Activated naive CD4-positive, alpha-beta T cell treated with Interleukin-2 at 50 U/mL for 16 hours (primary cell): ENCODE measurements at places on chromosomes 3 and 15.

DNA sequence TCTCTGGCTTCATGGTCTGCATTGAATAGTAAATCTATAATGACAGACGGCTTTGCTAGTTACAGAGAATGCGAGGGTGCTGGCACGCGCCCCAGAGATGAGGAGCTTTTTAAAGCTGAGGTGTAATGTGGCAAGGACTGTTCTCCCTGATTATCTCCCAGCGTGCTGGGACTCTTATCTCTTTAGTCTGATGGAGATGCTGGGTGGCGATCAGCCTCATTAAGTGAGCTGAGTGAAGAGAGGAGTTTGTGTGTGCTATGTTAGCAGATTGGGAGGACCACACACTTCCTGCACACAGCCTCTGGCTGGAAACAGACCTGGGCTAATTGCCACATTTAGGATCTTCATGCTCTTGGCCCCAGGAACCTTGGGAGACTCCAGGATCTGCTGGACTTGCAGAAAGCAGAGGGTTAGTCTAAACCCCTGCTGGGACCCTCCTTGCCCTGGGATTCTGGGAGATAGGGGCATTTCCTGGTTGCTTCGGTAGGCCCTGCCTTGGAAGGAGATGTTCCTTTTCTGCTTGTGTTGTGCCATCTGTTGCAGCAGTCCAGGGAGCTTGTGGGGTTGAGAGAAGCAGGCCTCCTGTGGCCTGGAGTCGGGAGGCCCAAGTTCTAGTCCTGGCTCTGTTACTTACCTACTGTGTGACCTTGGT lies 15.0 kb downstream of the PDIA5 start:
- no peak for DNase-seq

GRCh38 chr15:95469496-95470000 lies 861.0 kb upstream of the NR2F2 start:
- DNase-seq, result no peak

- DNase-seq, result no peak
Measured at GRCh38 chr15:41891946-41892345, 1.9 kb downstream of the SPTBN5 start.

DNA sequence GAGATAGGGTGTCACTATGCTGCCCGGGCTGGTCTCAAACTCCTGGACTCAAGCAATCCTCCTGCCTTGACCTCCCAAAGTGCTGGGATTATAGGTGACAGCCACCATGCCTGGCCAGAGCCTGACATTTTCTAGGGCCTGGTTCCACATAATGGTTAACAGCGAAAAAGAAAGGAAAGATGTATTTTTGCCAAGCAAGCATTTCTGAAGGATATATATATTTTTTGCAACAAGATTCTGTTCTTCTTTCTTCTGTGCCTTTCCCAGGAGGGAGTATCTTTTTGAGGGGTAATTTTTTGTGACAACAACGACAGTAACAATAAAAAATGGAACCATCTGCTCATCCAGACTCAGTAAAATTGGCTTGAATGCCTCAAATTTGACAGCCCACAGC lies 8.3 kb upstream of the DNAJA4 start:
- no peak for DNase-seq

DNA sequence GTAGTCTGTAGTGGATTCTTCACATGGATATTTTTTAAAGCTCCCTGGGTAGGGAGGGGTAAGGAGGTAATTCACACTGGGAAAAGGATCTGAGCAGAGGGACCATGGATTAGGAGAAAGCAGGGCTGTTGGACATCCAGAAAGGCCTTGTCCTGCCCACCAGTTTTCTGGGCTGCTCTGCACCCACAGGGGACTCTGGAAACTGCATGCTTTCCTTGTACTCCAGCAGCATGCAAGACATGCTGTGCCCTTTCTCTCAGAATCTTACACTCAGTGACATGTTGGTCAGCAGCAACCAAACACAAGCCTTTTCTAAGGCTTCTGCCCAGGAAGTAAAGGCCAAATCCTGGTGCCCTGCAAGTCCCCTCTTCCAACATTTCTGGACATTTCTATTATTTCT lies 2.5 kb upstream of the FBN1 start:
- DNase-seq, result no peak

GRCh38 chr3:197692641-197693040 lies 44.1 kb downstream of the RUBCN start:
- DNase-seq, result no peak

DNA sequence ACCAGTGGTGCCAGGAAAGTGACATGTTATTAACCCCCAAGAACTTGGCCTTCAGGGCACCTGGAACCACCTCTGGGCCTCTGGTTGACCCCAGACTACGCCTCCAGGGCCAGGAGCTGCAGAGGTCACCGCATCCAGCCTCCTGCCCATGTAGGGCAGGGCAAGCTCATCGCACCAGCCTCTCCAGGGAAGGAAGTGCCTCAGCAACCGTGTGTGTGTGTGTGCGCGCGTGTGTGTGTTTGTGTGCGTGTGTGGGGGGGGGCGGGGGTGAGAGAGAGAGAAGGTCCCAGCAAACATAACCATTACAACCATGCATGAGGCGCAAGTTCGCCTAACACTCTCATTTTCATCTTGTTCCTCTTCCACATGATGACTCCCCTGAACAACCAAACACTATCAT lies 31.8 kb downstream of the RAB6B start:
- DNase-seq, result no peak

GRCh38 chr3:121979734-121980449 lies 42.2 kb downstream of the ILDR1 start:
- DNase-seq, result no peak

- peak; percentile 13 for DNase-seq
Measured at GRCh38 chr15:33190539-33190938, 4.0 kb downstream of the FMN1 start.

- no peak for DNase-seq
Measured at GRCh38 chr3:148646126-148646665, 51.5 kb upstream of the AGTR1 start.

- no peak for DNase-seq
Measured at GRCh38 chr3:60812502-60812901, 438.8 kb downstream of the FHIT start.

GRCh38 chr15:100190675-100191074 lies 151.1 kb downstream of the ADAMTS17 start:
- DNase-seq, result no peak

DNA sequence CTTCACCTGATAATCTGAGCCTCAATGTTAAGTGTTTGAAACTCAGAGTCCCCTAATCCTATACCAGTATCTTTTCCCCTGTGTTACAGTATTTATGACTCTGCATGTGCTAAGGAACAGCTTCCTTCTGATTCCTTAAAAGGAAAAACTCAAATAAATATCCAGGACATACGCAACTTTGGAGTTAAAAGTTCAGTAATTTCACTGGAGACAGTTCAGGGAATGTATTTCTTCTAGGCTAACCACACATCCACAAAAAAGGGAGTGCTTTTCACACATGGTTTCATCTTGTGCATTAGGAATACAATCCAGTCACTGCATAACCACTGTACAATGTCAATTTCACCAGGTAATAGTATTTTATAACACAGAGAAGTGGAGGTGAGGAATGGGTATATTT lies 31.0 kb downstream of the PGBD4 start:
- no peak for DNase-seq

GRCh38 chr15:72168131-72168807 lies 29.3 kb downstream of the GRAMD2A start:
- DNase-seq, result no peak

GRCh38 chr3:41986561-41986960 lies 24.7 kb upstream of the ULK4 start:
- no peak for DNase-seq

GRCh38 chr3:100775669-100776068 lies 66.4 kb downstream of the TFG start:
- DNase-seq, result no peak

DNA sequence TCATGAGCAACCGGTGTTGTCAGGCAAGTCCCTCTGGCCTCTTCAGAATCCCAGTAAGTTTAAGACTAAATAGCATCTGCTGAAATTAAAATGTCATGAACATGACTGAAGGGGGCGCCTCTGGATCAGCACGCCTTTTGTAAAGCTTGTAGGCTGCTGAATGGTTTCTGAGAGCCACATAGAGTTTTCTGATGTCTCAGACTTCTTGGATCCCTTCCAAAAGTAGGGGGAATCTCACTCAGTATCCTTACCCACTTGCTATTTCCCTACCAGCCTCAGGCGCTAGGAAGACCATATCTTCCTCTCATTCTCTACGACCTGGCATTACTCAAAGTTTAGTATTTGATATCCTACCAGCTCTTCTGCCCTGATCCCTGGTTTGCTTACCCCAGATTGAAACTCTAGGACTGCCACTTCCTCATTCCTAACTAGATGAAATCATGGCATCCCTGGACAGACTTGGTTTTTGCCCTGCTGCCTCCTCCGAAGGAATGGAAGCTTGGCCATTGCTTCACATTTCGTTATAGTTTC lies 62.7 kb upstream of the CD47 start:
- DNase-seq, result peak; percentile 45

DNA sequence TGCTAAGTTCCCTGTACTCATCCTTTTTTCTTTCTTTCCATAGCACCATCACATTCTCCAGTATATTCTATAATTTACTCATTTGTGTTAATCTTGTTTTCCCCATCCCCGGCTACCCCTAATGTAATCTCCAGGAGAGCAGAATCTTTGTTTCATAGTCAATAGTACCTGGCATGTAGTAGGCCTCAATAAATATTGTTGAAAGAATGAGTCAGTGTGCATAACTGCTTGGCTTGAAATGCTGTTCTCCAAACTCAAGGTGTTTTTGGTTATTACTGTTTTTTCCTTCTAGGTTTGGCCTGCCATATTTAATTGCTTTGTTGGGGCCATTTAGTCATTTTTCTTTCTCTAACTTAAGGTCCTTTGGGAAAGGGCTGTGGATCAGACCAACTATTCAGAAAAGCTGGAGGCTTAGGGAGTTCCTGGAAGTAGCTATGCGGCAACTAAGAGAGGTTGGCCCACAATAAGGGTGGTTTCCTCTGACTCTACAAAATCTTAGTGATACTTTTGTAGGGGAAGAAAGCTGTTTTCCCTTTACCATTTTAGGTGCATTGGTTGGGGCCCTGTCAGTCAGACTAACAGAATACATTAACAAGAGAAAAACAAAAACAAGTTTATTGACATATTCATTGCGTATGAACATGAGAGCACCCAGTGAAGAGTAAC lies 28.4 kb downstream of the KAT2B start:
- DNase-seq, result no peak

GRCh38 chr3:13229273-13229949 lies 156.2 kb upstream of the IQSEC1 start:
- no peak for DNase-seq
